ENCODE measurements at places on chromosomes 7 and 10.

DNA sequence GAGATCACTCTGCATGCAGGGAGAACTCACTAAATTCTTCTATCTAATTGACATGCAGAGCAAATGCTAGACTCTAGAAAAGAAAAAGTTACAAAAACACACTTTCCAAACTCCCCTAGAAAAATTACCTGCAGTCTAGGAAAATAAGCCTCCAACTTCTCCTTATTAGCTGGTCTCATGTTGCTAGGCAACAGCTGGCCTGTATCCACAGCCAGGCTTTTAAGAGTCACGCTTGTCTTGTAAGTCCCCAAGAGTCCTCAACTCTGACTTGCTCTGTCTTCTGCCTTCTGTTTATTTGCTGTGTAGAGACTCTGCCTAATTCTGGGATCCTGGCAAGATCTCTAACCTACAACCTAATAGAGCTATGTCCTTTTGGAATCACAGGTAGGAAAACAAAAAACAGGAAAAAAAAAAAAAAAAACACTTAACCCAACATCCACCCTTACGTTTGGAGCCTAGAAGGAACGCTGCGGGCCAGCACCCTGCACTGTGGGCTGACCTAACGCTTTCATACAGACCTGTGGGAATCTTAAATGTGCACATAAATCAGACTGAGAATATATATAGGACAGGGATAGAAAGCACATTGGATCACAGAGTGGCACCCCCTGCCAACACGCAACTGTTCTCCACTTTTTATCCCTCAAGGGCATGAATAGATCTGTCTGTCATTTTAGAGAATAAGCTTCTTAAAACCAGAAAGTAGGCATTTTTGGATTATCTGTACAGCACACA is 117.0 kb upstream of the PTPRZ1 start:
- DNase-seq = no peak

DNA sequence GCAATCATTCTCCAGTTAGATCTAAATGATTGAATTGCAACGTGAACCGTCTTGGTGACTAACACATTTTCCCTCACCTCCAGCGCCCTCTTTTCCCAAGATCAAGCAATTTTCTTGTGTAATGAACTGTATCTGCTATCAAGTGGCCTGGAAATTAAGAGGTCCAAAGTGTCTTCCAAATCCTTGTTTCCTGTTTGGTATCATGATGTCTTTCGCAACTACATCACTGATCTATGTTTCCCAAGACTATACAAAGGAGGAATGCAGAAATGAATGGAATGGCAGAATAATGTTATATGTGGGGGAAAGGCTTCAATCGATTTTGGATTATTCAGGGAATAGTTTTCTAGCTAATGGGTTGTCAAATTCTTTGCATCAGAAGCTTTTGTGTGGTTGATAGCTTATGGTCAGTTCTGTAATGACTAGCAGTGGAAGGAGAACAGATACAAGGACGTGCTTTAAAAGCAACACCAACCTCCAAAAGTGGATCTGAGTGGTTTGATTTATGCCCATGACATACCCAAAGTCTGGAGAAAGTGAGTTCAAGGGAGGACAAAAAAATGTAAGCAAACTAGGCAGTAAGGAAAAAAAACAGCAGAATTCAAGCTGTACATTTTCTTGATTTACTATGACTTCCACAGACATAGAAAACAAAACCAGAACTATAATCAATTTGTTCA is 14.6 kb upstream of the ZEB1 start:
- DNase-seq = no peak

GRCh38 chr10:95998255-95998784 is 45.1 kb upstream of the CCNJ start:
- DNase-seq = no peak

DNA sequence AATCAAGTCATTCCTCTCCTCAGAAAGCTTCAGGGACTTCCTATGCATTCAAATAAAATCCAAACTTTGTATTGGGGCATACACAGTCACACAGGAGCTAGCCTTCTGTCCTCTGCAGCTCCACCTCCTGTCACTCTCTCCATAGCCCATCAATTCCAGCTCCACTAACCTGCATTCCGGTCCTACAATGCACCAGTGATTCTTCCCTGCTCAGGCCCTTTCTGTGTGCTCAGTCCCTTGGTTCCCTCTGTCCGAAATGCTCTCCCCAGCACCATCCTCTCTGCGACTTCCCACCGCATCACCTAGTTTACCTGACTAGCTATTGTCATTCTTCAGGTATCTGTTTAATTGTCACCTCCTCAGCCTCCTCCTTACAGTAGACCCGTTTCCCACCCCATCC is 26.4 kb upstream of the YAE1 start:
- DNase-seq = no peak

GRCh38 chr10:118807512-118808305 is 52.9 kb upstream of the CACUL1 start:
- no peak for DNase-seq

DNA sequence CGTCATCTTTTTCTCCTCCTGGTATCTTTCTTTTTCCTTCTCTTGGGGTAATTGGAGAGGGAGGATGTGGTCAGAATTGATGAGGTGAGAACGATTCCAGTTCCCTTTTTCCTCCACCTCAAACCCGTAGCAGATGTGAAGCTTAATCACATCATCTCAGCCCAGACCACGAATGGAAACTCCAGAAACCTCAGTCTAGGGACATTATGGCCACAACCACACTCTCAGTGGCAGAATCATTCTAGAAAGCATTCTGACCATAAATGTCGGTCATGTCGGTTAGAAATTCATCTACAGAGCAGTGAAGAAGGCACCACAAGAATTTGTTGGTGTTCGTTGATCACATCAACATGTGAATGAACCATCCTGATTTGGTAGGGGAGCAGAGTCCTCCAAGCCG is 78.7 kb downstream of the GATA3 start:
- no peak for DNase-seq

DNA sequence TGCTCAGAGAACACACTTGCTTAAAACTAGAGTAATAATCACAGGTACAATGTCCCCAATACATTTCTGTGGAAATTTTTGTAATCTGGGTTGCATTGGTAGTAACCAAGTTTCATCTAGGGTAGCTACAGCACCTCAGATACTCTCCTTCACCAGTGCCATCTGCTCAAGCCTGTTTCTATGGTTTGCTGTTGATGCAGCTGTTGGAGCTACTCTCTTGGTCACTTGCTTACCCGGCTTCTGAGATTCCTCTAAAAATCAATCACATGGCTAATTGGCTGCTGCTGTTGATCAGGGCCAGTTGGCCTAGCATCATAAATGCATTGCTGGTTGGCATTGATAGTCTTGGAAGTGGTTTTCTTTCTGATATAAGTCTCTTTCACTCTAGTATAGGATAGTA is 220.8 kb downstream of the BICC1 start:
- no peak for DNase-seq

GRCh38 chr7:84614821-84615501 is 420.4 kb upstream of the SEMA3A start:
- DNase-seq = no peak

GRCh38 chr10:33065111-33065510 is 107.1 kb upstream of the ITGB1 start:
- no peak for DNase-seq

- DNase-seq = no peak
These were observed 45.1 kb upstream of the MET start for GRCh38 chr7:116626886-116627285.

- no peak for DNase-seq
These were observed 8.4 kb upstream of the C10orf71 start for GRCh38 chr10:49290607-49291006.

DNA sequence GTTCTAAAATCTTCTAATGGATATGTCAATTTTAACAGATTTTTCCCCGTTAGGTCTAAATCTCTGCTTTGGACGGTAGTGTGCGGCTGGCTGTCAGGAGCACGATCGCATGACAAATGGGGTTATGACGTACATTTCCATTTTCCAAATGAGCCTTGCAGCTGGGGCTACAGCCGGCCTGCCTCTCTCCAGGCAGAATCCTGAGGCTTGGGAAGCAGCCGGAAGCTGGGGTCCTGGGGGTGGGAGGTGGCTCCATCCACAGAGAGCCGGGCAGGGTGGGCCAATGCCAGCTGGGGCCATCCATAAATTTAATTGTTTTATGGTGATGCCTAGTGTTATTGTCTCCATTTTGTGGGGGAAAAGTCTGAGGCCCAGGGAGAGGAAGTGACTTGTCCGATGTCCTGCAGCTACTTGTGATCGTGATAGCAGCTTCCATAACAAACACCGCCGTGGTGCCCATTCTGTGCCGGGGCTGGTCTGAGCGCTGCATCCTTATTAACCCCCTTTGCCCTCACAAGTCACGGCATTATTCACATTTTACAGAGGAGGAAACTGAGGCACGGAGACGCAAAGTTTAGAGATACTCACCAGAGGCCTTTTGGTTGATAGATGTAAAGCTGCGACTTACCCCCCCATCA is 53.0 kb upstream of the EBF3 start:
- DNase-seq = no peak

DNA sequence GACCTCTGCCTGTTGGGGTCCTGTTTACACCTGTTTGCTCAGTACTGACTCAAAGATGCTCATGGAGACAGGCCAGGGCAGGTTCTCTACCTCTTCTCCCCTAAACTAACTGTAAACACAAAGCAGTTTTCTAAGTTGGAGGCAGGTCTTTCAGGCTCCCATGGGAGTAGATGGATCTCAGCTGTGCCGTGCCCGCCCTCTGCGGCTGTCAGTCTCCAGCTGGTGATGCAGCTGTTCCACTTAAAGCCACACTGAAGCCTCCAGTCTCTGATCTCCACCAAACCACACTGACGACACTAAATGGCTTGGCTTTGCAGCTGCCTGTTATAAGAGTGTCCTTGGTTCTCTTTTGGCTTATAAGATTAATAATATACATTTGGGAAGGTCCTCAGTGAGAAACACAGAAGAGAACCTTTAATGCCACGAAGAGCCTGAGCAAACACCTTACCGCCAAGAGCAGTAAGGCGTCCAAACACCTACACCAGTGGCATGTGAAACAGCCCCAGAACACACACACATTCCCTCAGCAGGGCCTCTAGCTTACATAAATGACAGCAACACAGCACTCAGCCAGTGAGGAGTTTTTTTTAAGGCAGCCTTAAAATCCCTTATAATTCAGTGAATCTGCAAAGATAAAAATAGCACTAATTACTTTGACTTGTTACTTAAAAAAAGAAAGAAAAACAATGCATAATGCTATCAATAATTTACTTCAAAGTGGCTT is 60.4 kb upstream of the KCNIP2 start:
- no peak for DNase-seq

- no peak for DNase-seq
These were observed 191.1 kb upstream of the GRB10 start for GRCh38 chr7:50973814-50974213.

DNA sequence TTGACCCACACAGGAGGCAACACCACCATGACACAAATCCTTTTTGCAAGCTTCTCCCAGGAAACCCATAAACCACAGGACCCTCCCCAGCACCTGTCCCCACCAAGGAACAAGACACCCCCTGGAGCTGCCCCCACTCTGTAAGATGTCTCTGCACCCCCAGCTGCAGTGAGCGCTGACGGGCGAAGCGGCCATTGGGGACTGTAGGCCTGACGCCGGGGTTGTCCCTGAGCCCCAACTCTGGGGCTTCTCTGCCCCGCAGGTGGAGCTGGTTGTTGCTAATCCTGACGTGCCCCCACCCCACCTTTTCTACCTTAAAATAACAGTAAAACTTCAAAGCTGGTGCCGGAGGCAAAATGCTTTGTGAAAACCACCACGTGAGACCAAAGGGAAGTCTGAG is 94.7 kb upstream of the PPP2R2D start:
- DNase-seq = no peak
